HFF-Myc (cell line): ENCODE measurements at places on chromosomes 16 and 17.

- no peak for DNase-seq
Observed at GRCh38 chr16:14963281-14964173, 11.3 kb upstream of the PDXDC1 start.

DNA sequence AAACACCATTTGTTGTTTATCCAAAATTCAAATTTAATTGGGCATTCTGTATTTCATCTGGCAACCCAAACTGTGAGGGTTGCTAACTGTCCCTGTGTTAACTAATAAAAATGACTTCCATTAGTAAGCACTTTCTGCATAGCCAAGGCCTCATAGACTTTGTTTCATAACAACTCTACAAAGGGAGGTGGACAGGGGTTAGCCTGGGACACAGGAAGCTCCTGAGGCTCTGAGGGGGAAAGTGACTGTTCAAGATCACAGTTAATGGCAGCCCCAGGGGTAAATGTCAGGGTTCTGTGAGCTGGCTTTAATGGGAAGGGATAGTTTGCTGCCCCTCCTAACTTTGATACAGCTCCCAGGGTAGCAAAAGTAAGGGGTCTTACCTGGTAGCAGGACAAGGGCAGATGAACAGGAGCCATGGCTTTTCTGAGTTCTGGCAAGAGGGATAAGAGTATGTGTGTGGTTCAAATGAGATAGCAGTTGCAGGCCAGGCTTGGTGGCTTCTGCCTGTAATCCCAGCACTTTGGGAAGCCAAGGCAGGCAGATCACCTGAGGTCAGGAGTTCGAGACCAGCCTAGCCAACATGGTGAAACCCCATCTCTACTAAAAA lies 2.2 kb downstream of the HEATR9 start:
- no peak for DNase-seq

DNA sequence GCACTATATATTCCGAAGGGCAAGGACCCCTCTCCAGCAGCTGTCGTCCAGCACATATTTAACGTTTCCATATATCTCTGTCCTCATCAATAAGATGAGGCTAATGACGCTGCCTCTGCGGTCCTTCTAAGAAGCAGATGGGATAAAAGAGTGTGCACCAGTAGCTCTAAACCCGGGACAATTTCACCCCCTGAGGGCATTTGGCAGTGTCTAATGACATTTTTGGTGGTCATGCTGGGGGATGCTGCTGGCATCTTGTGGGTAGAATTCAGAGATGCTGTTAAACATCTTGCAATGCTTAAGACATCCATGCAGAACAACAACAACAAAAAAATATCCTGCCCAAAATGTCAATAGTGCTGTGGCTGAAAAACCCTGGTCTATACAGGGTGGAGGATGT lies 372.9 kb downstream of the CDH13 start:
- no peak for DNase-seq

- no peak for DNase-seq
Observed at GRCh38 chr17:17343896-17344506, 40.8 kb downstream of the NT5M start.

DNA sequence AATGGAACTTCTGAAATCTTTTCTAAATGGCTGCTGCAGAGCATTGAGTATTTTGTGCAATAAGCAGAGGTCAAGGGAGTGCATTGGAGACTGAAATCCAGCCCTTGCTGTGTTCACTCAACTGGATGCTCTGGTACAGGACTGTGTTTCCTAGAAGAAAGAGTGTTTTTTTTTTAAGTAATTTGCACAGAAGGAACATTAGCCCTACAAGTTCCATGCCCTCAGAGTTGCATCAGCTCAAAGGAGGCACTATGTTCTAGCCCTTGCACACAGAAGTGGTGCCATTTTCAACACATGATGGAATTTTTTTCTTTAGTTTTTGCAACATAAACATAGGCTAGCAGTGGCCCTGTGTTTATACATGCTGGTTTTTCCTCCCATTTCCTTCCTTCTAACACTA lies 144.1 kb upstream of the HLF start:
- DNase-seq, result no peak
